ENCODE measurements at places on chromosomes 6 and 20.

GRCh38 chr20:48662711-48663110, 165.1 kb downstream of the PREX1 start:
- DNase-seq: no peak

- DNase-seq: no peak
Measured at GRCh38 chr6:149433405-149433804, 33.3 kb downstream of the SUMO4 start.

- no peak for DNase-seq
Measured at GRCh38 chr6:79184641-79185040, 49.8 kb downstream of the HMGN3 start.

DNA sequence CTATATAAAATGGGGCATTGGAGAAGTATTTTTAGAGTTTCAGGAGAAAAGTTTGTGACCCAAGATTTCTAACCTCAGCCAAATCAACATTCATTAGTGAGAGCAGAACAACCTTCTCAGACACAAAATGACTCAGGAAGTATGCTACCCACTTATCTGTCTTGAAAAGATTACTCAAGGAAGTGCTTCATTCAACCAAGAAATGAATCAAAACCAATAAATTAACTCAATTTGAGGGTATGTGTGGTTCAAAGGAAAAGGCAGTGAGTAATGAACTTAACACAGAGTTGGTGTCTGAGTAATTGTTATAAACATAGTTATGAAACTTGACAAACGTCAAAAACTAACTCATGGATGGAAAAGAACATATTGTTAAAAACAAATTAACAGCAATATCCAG, 227.6 kb downstream of the HAO1 start:
- DNase-seq: no peak

GRCh38 chr20:64113444-64113775, 6.0 kb upstream of the NPBWR2 start:
- no peak for DNase-seq

- DNase-seq: peak; percentile 81
Measured at GRCh38 chr20:50085481-50086365, 27.2 kb downstream of the UBE2V1 start.

DNA sequence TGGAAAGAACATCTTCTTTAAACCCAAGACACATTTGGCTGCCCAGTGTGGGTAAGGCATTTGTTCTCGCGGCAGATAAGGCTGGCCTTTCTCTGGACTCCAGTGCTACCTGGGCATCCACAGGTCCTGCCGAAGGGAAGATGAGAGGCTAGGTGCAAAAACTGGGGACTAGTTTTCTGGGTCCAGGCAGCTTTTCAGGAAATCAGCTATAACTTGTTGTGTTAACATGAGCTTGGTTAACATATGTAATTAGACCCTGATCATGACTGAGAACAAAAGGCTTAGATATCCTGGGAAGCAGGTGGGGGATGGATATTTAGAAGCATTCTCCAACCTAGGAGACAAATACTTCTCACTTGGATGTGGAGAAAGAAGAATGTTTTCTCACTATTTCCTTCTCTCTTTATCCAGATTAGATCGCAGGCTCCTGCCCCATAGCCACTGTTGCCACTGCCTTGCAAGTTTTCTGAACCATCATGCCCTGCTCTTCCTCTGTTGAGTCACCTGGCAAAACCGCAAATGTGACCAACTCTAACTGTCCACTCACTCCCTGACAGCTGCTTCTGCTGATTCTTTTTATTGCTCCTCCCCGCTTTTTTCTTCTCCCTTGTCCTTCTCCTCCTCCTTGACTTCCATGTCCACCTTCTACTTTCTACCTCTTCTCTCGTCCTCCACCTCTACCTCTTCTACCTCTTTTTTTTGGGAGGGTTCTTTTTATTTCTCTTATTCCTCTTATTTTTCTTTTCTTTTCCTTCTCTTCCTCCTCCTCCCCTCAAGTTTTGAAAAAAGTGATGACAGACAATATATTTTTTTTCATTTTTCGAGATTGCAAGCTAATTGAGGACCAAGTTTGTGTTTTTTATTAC, 258.1 kb downstream of the UTRN start:
- DNase-seq: peak; percentile 8

- DNase-seq: no peak
Measured at GRCh38 chr6:154882107-154882506, 113.0 kb upstream of the TIAM2 start.

- no peak for DNase-seq
Measured at GRCh38 chr6:118297821-118298220, 250.3 kb upstream of the PLN start.

GRCh38 chr20:53097791-53098190, 125.6 kb downstream of the TSHZ2 start:
- DNase-seq: no peak

GRCh38 chr20:23869520-23869919, 10.0 kb downstream of the CST5 start:
- DNase-seq: no peak

- DNase-seq: no peak
Measured at GRCh38 chr20:22808628-22809027, 224.3 kb upstream of the FOXA2 start.

DNA sequence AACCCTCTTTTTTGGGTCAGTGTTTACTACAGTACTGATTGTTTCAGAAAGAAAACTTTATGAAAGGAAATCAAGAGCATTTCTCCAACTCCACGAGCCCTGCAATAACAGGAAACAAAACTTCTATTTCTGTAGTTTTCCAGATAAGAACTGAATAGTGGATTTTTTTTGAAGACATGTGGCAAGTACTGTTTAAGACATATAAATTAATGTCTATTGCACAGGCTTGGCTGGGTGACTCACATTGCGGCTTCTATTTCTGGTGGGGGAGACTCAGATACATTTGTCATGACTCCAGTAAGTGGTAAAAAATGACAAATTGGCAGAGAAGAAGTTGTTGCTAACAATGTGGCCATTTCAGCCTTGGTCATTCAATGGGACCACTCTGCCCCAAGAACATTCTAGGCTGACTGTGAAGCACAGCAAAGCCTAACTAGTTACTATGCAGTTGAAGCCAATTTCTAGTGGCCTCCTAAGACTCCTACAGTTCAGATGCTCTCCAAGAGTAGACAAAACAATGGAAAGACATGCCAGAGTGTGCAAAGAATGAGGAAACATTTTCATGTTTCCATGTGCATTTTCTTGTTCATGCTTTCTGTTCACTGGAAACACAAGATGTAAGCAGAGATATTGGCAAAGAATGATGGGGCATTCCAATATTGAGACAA, 200.9 kb downstream of the EDN1 start:
- peak; percentile 79 for DNase-seq

- DNase-seq: no peak
Measured at GRCh38 chr20:35497320-35497719, 32.1 kb downstream of the C20orf173 start.

GRCh38 chr6:57162516-57162915, 9.6 kb upstream of the BAG2 start:
- DNase-seq: no peak

- DNase-seq: no peak
Measured at GRCh38 chr6:31040801-31041200, 30.5 kb downstream of the MUC22 start.

- DNase-seq: no peak
Measured at GRCh38 chr6:63269470-63269869, 50.3 kb downstream of the LGSN start.

- peak; percentile 48 for DNase-seq
Measured at GRCh38 chr6:15615802-15616201, 47.0 kb downstream of the DTNBP1 start.

GRCh38 chr6:166515072-166515810, 71.2 kb downstream of the RAMACL start:
- peak; percentile 40 for DNase-seq

GRCh38 chr6:45922728-45923351, 92.8 kb downstream of the CLIC5 start:
- DNase-seq: peak; percentile 74

DNA sequence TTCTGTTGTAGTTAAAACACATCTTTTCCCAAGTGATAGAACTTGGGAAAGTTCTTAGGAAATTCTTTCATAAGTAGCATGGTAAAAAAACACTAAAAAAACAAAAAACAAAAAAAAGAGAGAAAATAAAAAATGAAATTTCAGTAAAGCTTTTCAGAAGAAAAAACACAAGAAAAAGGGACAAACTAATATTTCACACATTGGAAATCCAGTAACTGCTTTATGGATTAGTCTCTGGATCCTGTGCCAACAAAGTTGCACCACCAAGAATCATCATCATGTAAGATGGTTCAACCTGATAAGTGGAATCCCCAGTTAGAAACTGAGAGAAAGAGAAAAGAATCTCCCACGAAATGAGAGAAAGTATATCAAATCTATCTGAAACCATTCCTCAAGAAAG, 144.2 kb downstream of the GMDS start:
- no peak for DNase-seq

Measured in suppressor macrophage treated with lipopolysaccharide for 4 hours (primary cell).